ENCODE measurements at places on chromosomes 6 and 20.

DNA sequence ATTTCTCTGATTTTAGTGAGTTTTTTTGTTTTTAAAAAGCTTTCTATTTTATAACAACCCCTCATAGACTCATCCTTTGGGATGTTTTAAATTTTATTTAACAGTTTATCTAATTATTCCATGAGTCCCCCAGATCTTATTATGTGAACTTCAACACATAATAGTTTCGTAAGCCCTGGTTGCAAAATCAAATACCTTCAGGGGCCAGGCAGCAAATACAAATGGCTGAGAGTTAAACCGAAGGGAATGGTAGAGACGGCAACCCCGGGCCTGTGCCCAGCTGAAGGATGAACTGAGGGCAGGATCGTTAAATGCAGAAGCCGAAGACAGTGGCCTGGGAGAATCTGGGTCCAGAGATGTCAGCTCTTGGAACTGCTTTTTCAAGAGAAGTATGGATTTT is 88.4 kb downstream of the RTN4IP1 start:
- no peak for DNase-seq

- DNase-seq = no peak
Observed at GRCh38 chr6:117521791-117522502, 39.5 kb downstream of the DCBLD1 start.

- DNase-seq = no peak
Observed at GRCh38 chr6:21609881-21610329, 16.4 kb downstream of the SOX4 start.

DNA sequence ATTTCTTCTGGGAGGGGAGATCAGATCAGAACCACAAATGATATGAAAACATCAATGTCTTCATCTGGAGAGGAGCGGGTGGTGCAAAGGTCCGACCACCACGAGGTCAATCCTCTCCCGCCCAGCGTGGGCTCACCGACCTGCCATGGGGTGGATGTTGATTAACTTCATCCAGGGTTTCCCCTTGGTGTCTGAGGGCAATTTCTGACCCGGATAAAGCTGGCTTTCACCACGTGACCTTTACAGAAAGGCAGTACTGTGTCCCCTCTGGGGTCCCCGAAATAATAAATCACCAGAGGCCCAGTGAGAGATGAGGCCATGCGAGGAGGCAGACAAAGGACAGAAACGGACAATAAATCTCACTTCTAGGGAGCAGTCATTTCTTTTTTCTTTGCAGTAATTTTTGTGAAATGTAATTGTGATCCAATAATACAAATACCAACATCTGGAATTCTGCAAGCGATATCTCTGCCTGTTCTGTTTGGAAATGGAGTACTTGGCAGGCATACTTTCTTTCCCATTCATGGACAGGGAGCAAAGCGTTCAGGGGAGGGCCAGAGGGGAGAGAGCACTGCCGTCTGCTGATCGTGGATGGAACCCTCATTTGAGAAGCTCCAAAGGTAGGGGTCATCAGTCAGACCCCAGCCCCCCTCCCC is 55.1 kb upstream of the APCDD1L start:
- DNase-seq = no peak

- no peak for DNase-seq
Observed at GRCh38 chr6:6889601-6890000, 218.2 kb upstream of the RREB1 start.

- DNase-seq = no peak
Observed at GRCh38 chr6:23505026-23505425, 621.0 kb upstream of the NRSN1 start.

- no peak for DNase-seq
Observed at GRCh38 chr6:37696220-37696840, 1.4 kb downstream of the MDGA1 start.

GRCh38 chr6:157909282-157909664 is 72.4 kb upstream of the SYNJ2 start:
- DNase-seq = no peak

- no peak for DNase-seq
Observed at GRCh38 chr20:34559311-34560140, 1.0 kb downstream of the MAP1LC3A start.

- DNase-seq = no peak
Observed at GRCh38 chr6:30508890-30509736, 19.8 kb downstream of the HLA-E start.

- no peak for DNase-seq
Observed at GRCh38 chr6:168709390-168709789, 268.4 kb downstream of the SMOC2 start.

DNA sequence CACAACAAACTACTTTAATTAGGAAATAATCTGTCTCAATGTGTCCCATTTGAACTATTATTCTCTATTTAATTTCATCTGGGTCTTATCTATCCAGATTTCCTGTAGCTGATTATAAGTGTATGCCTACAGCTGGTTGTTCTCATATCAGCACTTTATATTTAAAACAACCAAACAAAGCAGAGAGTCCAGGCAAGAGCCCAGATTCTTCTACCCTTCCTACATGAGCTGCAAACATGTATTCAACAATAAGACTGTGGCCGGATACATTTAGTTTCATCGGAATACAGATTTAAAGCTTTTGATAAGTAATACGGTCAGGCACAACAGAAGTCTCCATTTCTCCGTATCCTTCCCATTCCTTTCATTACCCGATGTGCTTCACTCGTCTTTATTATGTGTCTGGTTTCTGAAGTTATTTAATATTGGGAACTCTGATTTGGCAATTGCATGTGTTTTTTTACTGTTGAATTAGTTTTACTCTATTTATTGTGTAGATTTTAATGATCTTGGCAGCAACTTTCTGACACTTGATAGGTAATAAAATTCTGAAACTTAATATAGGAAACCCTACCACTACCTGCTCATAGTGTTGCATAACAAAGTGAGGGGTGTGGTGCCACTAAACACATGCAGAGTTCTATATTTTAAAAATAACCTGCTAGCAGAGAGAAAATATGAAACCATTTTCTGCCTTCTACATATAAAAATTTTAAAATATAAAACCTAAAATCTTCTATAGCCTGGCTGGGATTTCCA is 653.5 kb upstream of the PTCHD4 start:
- DNase-seq = no peak

DNA sequence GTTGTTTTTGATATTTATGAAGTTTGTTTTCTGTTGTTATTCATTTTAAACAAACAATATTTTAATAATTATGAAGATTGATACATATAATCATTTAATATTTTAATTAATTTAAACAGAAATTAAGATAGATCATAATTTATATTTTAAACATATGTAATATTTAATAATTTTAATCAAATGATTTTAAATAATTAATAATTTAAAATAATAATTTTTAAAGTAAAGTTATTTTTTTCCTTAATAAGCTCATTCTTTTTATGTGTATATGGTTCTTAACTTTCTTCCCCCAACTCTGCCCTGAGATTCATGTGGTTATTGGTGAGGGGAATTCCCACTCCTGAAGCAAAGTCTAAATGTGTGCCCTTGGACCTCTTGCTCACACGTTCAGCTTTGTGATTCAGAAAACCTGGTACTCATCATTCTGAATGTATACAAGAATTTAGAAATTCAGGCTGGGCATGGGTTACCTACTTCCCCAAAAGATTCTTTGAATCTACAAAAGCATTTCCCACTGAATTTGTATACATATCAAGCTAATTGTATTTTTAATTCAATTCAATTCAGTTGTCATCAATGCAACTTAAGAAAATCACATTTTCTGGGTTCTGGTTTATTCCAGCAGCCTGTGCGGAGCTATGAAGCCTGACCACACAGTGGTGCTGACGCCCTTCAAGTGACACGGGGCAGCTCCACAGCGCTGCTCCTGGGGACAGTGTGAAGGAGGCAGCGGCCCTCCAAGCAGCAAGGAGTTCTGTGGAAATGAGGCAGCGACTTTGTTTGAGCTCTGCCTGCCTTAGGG is 168.9 kb upstream of the UST start:
- DNase-seq = no peak

DNA sequence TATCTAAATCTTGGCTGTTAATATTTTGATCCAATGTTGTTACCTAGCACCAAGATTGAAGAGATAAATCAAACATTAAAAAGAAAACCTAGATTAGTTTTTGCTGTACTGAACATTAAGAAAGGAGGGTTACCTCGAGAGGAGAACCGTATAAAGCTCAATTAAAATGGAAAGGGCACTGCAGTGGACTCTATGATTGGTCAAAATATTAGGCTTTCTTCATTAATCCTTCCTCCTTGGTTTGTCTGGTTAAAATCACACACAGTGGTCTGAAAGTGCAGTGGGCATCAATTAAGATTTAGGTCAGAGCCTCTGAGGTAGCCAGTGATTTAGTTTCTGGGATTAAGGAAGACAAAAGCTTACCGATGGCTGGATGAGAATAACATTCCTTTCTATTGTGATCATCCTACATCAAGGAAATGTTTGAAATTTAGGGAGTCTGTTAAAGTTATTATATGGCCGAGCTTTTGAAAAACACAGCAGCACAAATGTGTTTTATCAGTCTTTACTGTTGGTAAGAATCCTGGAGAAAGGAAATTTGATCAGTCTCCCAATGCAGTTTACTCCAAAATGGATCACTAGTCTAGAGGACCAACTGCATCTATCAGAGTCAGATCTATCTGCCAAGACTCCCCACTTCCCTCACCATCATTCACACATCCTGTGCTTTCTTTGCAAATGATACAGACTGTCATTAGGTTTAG is 134.6 kb upstream of the NEDD9 start:
- DNase-seq = no peak

DNA sequence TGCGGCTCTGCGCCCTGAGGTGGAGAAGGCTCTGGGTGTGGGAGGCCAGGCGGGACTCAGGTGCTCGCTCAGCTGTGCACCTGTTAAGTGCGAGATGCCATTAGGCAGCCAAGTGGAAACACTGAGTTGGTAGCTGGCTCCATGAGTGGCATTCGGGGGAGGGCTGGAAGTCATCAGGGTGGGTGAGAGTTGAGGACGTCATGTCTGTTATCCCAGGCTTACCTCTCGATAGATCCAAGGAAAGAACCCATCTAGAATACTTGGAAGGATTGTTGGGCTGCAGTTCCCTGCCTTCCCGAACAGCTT is 41.3 kb downstream of the TAF8 start:
- no peak for DNase-seq

GRCh38 chr20:52817511-52817910 is 154.6 kb upstream of the TSHZ2 start:
- no peak for DNase-seq
